ENCODE measurements at places on chromosomes 1 and 21. TPM values are rescaled to one million over a fixed set of nuclear protein-coding genes. Genes with fewer than 3 reads are reported as not detected.

CSRP1 gene
- polyA plus RNA-seq: 145 TPM

OSCP1 gene
- 25.4 TPM for polyA plus RNA-seq

TRIM67 gene
- polyA plus RNA-seq: 0.17 TPM

FAM167B gene
- 10.5 TPM for polyA plus RNA-seq

SPRR2A gene
- polyA plus RNA-seq: not detected

SPRR5 gene
- not detected for polyA plus RNA-seq

SLFNL1 gene
- polyA plus RNA-seq: 0.24 TPM

ABCG1 gene
- polyA plus RNA-seq: 9.4 TPM

SMCP gene
- not detected for polyA plus RNA-seq

KANK4 gene
- polyA plus RNA-seq: 20.8 TPM

SYNC gene
- polyA plus RNA-seq: 3.0 TPM

ABCD3 gene
- polyA plus RNA-seq: 62.5 TPM

ROR1 gene
- polyA plus RNA-seq: 29.6 TPM

KCNE1 gene
- polyA plus RNA-seq: 1.3 TPM

BMP8B gene
- polyA plus RNA-seq: 1.4 TPM

NUDT4B gene
- 1.2 TPM for polyA plus RNA-seq

BATF3 gene
- 1.6 TPM for polyA plus RNA-seq

S100A3 gene
- not detected for polyA plus RNA-seq

CD101 gene
- polyA plus RNA-seq: 3.3 TPM

SMIM1 gene
- 18.5 TPM for polyA plus RNA-seq

NPHS2 gene
- 351 TPM for polyA plus RNA-seq

ATP1A2 gene
- polyA plus RNA-seq: 3.9 TPM

PTGER3 gene
- polyA plus RNA-seq: 52.3 TPM

GNL2 gene
- polyA plus RNA-seq: 84.1 TPM

ATAD3C gene
- 2.6 TPM for polyA plus RNA-seq

DONSON gene
- 27.9 TPM for polyA plus RNA-seq

TRIM58 gene
- polyA plus RNA-seq: 1.6 TPM

CLDN17 gene
- polyA plus RNA-seq: not detected

BGLAP gene
- 7.0 TPM for polyA plus RNA-seq

CHODL gene
- 72.1 TPM for polyA plus RNA-seq

OR2T8 gene
- not detected for polyA plus RNA-seq

TNFRSF14 gene
- 27.7 TPM for polyA plus RNA-seq

CDK11B gene
- 47.7 TPM for polyA plus RNA-seq

SAMSN1 gene
- polyA plus RNA-seq: 5.3 TPM

KRTAP19-1 gene
- polyA plus RNA-seq: not detected

C1orf141 gene
- polyA plus RNA-seq: 0.43 TPM

SPATA45 gene
- 1.5 TPM for polyA plus RNA-seq

OR6K3 gene
- polyA plus RNA-seq: 0.14 TPM

MTMR11 gene
- 25.8 TPM for polyA plus RNA-seq

TMIGD3 gene
- 1.2 TPM for polyA plus RNA-seq

FCRL1 gene
- polyA plus RNA-seq: 0.11 TPM

POFUT2 gene
- 40.3 TPM for polyA plus RNA-seq

MGST3 gene
- 193 TPM for polyA plus RNA-seq

GPR157 gene
- 1.3 TPM for polyA plus RNA-seq

NCF2 gene
- 4.9 TPM for polyA plus RNA-seq

Data from left renal cortex interstitium (tissue), 4 donors.